ENCODE measurements at places on chromosomes 6 and 20.

- DNase-seq, result peak; percentile 76
Measured at GRCh38 chr6:44234101-44235025, 11.0 kb downstream of the SLC29A1 start.

DNA sequence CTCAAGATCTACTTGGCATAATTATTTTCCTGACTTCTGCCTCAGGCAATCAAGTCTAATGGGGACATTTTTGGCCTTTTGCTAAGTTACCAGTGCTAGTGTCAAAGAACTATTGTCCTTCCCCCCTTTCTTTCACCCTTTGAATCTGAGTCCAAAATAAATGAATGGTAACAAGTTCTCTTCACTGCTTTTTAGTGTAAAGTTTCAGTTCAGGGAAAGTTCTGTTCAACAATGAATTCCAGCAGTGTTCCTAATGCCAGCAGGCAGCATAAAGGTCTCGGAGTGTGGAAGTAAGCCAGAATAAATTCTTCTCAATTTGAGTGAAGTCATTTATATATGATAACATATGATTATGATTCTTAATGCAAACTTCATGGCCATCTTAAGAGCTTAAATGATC, 20.8 kb upstream of the TSPYL1 start:
- no peak for DNase-seq

DNA sequence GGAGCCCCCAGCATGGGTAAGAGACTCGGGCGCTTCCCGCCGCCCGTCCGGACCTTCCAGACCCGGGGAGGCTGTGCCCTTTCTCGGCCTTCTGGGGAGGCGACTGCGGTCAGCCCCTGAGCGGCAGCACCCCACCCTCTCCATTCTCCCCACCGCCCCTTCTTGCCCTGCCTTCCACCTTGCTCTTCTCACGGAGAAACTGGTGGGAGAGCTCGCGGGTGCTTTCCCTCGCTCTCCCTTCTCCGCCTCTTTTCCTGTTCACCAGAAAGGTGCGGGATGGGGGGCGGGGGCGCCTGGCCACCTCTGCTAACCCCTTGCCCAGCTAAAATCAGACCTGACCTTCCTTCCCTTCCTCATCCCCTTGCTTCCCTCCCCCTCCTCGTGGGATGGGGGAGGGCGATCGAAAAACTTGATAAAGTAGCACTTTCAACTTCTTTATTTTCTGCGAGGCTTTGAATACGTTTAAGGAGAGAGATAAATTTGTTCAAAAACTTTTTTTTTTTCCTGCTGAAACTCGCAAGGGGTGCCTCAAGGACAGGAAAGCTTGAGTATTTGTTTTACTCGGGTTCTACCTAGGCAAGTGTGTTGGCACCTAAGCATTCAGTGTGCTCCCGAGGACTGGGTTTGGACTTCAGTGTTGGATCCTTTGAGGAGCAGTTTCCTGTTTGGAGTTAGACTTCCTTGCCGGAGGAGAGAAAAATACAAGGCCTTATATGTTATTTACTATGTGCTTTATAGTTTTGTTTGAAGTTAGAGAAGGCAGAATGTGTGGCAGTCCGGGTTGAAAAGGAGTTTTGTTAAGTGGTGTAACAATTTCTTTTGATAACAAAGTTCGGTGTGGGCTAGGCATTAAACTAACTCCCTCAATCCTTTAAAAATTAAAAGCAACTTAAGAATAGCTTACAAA, 897 bp downstream of the CD2AP start:
- DNase-seq, result peak; percentile 38

- DNase-seq, result peak; percentile 32
Measured at GRCh38 chr20:56826705-56827665, 197.9 kb downstream of the TFAP2C start.

GRCh38 chr6:150641398-150642139, 41.9 kb downstream of the PLEKHG1 start:
- no peak for DNase-seq

- DNase-seq, result peak; percentile 36
Measured at GRCh38 chr20:38434301-38434741, 807 bp downstream of the SNHG17 start.

DNA sequence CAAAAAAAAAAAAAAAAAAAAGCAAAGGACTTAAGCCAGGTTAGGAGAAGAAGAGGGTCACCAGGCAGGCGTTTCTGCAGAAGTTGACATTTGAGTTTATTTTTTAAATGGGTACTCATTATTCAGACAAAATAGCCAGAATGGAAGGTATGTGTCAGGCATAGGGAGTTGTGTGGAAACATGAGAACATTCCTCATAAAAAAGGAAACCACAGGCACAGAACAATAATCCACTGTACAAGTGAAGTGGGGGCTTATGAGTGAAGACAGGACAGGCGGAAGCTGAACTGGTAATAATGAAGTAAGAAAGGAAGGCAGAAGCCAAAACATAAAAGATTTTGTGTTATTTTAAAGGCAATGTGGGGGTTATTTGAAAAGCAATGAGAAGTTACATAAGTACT, 104.6 kb downstream of the EPB41L2 start:
- peak; percentile 52 for DNase-seq

DNA sequence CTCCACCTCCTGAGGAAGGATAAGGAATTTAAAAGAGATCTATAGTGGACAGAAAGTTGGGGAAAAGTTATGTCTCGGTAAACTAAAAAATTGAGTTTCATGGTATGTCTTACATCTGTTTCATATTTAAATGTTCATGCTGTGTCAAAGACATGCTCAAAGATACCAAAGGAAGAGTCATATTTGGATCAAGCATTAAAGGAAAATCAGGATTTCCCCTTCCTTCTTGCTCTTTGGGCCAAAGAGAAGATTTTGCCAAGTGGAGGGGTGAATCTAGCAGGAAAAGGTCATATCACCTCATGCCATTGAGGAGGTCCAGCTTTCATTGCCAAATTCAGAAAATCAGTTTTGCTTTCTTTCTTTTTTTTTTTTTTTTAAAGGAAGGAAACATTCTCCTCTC, 192.4 kb downstream of the OGFRL1 start:
- DNase-seq, result no peak

DNA sequence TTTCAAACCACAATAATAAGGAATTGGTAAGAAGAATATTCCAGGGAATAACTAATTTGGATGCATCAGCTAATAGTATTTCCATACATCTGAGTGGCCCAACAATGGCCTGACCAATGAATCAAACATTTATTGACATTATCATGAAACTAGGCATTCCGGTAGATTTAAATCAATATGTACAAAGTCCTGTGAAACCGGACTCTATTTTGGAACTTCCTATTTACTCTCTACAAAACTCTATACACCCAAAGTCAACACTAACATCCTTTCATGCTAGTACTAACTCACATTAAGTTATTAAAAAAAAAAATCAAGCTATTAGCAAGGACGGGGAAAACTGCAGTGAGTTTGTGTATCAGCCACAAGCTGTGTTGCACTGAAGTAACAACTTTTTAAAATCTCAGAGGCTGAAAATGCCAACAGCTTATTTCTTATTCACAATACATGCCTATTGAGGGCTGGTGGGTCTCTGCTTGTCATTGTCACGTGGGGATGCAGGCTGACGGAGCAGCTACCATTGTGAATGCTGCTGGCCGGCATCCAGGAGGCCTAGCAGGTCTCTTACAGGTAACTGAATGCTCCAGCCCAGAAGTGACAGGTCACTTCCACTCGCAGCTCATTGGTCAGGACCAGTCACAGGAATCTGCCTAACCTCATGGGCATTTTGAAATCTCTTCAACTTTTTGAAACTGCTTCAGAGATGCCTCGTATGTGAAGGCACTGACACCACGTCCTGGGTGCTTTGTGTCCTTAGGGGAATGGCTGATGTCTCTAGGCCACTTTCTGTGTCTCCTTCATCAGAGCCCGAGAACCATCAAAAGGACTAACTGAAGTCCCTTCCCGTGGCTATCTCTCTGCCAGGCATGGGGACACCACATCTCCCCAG, 76.3 kb downstream of the SLC22A23 start:
- no peak for DNase-seq

- peak; percentile 88 for DNase-seq
Measured at GRCh38 chr6:151141685-151142084, 98.1 kb upstream of the AKAP12 start.

DNA sequence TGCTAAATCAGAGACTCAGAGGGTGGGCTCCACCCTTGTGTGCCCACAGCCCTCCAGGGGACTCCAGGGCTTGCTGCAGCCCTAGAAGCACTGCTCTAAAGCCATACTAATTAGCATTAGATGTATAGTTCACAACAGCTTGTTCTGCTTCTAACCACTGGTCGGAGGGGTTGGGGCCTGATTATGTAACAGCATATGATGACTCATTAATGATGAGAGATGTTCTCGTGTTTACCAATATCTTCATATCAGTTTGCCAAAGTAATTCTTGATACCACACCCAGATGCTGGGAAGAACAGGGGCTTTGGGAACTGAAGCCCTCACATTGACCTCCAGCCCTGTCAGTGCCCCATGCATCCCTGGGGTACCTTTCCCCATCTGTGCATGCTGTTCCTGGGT, 104.1 kb upstream of the FOXA2 start:
- peak; percentile 5 for DNase-seq

DNA sequence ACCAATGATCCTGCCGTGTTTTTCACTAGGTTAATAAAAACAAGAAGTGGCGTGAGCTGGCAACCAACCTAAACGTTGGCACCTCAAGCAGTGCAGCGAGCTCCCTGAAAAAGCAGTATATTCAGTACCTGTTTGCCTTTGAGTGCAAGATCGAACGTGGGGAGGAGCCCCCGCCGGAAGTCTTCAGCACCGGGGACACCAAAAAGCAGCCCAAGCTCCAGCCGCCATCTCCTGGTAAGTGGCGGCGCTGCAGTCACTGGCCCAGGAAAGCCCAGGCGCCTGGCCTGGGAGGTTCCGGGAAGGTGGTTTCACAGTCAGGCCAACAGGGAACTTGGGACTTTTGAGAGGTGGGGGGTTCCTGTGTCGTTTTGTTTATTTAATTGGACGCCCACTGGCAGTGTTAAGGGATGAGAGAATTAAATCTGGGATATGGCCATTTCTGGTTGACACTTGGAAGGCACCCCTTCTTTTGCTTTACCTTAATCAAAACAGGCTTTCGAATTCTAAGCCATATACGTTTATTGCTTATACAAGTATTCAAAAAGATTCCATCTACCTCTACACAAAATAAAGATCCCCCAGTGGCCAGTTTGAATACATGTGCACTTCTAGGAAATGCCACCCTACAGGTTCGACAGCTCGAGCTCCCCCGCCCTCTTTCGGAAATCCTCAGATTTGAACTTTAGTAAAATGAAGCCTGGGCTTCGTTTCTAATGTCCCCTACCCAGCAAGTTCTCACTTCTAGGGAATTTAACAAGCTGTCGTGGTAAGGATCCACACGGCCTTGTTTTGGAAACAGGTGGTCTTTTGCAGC, 138.9 kb downstream of the TMEM242 start:
- peak; percentile 73 for DNase-seq

- no peak for DNase-seq
Measured at GRCh38 chr20:18404172-18404571, 62.7 kb downstream of the DZANK1 start.

DNA sequence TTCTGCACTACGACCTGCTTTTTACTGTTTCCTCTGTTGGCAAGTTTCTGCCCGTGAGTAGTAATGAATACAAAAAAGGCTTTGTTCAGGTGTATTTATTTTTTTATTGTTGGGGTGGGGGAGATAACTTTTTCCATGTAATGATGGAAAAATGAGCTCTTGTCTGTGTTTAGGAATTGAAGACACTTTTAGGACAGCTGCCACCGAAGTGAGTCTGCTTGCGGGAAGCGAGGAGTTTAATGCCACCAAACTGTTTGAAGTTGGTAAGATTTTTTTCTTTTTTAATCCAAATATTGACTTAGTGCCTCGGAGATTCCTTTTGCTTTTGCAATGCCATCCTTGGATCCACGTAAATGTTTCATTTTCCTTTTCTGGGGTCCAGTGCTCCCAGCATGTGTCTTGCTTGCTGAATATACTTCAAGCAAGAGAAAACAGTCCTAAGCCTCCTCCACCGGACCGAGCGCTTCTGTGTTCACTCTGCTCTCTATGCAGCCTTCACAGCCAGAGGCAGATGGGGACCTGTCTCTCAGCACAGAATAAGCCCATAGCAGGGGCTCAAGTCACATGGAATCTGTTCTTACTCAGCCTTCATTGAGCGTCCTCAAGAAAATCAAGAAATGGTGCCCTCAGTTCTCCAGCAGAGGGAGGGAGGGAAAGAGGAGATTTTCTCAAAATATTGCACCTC, 71.3 kb downstream of the ISM1 start:
- no peak for DNase-seq

GRCh38 chr20:13990465-13990864, at the start of gene SEL1L2:
Gene SEL1L2 (minus strand): TSS chr20:13990614. CDS start chr20:13990534, 80 bp downstream.
- DNase-seq, result no peak

- peak; percentile 36 for DNase-seq
Measured at GRCh38 chr6:129493354-129493902, 216.5 kb downstream of the ARHGAP18 start.

GRCh38 chr20:10798811-10799210, 125.0 kb upstream of the JAG1 start:
- DNase-seq, result peak; percentile 23

GRCh38 chr6:33600761-33601160, 20.4 kb upstream of the ITPR3 start:
- DNase-seq, result no peak

DNA sequence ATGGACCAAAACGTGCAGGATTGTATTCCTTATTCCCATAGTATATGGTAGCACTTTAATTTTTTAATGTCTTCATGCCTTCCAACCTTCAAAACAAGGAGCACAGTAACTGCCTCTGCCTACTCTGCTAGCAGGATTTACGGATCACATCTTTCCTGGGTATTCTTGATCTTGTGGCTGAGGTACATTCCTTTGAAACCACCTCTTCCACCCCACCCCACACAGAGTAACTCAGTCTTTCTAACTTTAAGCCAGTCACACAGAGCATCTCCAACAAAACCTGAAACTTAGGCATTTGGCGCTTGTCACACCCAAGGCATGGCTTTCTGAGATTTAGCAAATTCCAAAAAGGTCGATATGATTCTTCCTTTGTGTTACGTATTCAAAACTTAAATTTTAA, 2.3 kb upstream of the ID4 start:
- DNase-seq, result no peak

GRCh38 chr6:100347901-100348550, 116.7 kb downstream of the SIM1 start:
- DNase-seq, result peak; percentile 69

DNA sequence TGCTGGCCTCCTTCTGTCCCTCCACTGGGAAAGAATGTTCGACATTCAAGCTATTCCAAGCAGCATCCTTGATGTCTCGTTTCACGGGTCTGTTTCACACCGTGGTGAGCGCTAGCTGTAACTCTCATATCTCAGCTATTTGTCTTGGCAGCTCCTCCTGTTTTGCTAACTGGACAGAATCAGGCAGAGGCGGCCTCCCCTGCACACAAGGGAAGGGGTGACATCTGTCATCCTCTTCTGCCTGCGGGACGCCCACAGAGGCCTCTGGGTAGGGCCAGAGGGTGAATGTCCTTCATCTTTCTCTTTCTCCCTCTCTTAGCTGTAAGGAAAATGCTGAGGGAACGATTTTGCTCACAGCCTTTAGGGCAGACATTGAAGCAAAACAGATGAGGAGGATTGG, 232.8 kb upstream of the GMDS start:
- peak; percentile 36 for DNase-seq

GRCh38 chr20:38450412-38450975, 15.4 kb upstream of the SNHG17 start:
- DNase-seq, result peak; percentile 89

GRCh38 chr6:113650610-113650979, 206.6 kb upstream of the MARCKS start:
- DNase-seq, result no peak
